ENCODE measurements at places on chromosomes 6 and 20.

DNA sequence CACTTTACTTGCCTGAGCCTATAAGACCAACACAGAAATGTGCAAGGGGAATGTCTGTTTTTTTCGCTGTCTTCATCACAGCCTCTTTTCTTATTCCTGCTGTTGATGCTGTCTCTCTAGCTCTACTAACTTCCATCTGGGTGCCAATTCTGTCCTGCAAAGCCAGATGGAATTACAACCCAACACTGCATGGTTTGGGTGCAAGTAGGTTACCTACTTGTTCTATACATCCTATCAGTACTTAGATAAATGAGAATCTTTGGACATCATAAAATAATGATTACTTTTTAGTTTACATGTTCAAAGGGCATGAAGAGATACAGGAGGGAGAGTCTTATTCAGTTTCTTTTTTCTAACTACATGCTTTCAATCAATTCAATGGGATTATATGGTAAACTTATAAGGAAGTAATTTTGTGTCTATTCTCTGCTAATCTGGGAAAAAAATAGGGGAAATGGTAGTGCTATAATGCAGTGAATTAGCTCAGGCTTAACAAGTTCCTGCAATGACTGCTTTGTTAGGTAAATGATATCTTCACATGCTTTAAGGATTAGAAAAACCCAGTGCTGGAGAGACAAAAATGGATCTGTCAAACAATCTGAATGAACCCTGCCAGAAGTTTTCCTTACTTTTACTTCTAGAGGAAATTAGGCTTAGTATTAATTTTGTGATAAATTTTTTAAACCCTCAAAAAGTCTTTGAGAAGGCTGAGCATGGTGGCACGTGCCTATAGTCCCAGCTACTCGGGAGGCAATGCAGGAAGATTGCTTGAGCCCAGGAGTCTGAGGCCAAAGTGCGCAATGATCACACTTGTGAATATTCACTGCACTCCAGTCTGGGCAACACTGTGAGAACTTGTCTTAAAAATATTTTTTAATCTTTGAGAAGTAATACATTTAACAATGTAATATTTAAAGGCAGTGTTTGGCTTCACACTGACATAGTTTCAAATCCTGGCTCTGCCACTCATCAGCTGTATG, 86.5 kb upstream of the E2F3 start:
- no peak for DNase-seq

DNA sequence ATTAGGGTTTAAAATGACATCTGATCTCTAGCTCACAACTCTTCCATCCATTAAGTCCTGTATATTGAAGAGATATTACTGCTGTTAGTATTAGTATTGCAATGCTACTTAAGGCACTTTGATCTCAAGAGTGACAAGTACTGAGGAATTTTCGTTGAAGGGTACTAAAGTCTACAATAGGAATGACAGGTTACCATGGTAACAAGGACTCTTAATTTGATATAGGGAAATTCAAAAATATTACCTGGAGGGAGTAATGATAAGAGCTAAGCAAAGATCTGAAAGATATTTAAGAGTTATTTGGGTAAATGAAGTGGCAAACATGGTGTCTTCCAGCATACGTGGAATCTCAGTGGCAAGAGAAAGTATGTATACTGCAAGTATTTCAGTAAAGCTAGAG, 518.0 kb upstream of the SLC35B3 start:
- DNase-seq = no peak

DNA sequence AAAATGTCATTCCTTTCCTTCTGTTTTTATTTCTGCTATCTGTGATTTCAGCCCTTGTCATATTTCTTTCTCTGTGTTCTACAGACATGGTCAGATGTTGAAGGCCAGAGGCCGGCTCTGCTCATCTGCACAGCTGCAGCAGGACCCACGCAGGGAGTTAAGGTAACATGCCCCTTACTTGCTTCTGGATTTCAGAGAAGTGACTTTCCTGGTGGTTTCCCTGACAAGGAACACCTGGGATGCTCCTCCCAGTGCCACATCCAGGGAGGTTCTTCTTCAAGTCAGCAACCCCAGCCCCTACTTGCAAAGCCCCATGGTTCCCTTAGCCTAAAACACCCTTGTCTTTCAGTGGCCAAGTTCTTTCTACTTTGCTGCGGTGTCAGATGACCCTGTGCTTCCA, 41.3 kb downstream of the CDH26 start:
- no peak for DNase-seq

- no peak for DNase-seq
Observed at GRCh38 chr6:124741341-124741740, 220.9 kb upstream of the RNF217 start.

DNA sequence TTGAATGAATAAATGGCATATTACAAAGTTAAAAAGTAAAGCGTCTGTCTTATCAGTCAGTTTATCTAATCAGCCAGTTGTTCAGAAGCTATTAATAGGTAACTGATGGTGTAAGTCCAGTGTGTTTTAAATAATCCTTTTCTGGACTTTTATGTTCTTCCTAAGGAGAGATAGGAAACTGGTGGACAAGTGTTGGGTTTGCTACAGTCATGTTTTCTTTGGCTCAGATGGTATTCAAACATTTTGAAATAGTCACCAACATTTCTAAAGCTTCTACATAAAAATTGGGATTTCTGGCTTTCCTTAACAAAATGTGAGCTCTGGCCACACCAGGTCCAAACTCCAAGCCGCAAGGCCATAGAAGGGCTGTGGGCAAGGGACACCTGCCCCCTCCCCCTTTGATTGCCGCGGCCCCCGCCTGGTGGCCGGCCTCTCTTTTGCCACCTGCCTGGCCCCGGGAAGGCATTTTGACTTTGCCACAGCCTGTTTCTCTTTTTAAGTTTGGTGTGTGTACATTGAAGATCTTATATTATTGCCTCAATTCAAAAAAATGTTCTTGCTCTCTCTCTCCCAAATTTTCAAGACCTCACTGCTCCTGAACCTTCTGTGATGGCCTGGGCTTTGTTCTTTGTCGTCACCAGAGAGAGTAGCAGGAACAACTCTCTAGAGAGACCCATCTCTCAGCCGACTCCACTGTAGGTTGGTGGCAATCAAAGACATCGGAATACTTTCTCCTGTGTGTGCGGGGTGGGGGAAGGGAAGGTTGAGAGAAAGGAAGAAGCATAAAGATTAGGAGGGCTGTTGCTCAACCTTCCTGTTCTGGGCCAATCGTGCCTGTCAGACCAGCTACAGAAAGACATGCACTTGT, 84.0 kb upstream of the ZNF217 start:
- DNase-seq = no peak

DNA sequence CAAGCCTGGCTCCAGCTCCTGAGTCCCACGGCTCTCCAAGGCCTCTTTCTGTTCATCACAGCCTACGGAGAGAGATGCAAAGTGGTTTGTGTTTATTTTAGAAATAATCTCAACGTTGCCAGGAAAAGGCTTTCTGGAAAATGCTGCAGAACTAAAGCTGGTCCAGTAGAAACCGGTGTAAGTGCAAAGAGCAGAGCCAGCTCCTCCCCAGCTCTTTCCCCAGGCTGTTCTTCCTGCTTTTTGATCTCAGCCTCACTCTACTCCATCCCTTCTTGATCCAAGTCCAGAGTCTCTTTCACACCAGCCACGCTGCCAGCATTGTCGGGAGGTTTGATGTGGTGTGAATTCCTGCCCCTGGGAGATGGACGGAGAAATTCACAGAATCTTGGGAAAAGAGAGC, 69.8 kb downstream of the TMEM170B start:
- DNase-seq = no peak

Measured in GM13977 (cell line).